ENCODE measurements at places on chromosomes 2 and 18.

- no peak for DNase-seq
Observed at GRCh38 chr2:200170221-200170620, 136.3 kb upstream of the SPATS2L start.

DNA sequence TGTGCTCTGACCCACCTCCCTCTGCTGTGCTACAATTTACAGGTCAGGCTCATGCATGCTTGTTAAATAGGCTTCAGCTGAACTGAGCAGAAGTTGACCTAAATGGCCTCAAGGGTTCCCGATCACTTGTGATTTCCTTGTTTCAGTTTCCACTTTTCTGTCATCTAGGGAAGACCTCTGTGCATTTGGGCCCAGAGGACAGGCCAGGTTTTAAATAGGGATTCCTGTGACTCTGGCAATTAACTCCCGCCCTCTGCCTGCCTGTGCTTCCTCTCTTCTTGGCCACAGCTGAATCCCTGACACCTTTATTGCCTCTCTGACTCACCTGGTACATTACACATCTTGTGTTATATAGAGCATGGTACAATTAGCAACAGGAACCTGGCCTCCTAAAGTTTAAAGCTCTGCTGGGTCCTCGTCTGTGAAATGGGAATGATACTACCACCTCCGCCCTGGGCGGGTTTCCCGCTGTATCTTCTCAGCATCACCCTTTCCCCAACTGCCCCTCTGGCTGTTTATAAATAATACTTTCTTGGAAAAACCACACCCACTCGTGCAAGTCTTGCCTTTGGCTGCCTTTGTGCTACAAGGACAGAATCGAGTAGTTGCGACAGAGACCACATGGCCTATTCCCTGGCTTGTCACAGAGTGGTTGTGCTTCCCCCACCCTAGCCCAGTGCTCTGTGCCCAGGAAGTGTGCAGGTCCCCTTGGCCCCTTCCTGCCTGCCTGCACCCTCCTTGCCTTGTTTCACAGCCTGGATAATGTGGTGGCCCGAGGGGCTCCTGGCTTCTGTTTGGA is 7.9 kb downstream of the CABLES1 start:
- no peak for DNase-seq

GRCh38 chr18:52312346-52312745 is 27.7 kb upstream of the DCC start:
- DNase-seq = no peak

GRCh38 chr2:219638217-219638947 is 11.0 kb downstream of the SLC4A3 start:
- DNase-seq = no peak

DNA sequence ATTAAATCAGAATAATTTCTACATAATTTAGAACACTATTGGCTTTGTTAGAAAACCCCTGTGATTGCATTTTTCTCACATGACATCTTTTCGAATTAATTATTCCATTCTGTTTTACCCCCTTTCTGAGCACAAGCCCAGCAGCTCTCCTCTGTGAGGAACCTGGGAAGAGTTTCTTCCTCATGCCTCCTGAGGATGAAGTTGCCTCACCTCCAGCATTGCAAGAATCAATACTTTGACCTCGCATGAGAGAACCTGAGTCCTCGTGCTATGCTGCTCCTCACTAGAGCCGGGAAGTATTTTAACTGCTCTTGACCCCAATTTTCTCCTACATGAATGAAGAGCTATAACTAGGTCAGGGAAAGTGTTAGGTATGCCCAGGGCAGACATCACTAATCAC is 77.1 kb upstream of the RAPH1 start:
- DNase-seq = no peak

DNA sequence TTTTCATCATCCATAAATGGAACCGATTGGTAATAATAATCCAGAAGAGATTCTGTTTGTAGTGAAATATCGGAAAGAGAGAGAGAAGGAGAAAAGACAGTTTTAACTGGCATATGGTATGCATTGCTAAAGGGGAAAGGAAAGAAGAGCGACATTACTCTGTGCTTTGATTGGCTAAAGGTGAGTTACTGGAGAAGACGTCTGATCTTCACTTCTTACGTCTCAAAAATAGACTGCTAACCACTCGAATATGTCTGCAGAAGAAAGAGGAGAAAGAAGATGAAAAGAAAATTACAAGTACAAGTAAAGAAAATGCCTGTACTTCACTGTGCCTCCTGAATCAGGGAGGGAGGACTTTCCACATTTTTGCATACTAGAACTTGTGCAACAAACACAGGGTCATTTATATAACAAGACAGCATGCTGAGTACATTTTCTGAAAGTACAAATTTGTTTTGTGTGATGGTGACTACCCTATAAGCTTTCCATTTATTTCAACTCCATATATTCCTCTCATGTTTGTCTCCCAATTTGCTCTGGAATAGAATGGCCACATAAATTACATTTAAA is 787.2 kb downstream of the RNF144A start:
- no peak for DNase-seq

DNA sequence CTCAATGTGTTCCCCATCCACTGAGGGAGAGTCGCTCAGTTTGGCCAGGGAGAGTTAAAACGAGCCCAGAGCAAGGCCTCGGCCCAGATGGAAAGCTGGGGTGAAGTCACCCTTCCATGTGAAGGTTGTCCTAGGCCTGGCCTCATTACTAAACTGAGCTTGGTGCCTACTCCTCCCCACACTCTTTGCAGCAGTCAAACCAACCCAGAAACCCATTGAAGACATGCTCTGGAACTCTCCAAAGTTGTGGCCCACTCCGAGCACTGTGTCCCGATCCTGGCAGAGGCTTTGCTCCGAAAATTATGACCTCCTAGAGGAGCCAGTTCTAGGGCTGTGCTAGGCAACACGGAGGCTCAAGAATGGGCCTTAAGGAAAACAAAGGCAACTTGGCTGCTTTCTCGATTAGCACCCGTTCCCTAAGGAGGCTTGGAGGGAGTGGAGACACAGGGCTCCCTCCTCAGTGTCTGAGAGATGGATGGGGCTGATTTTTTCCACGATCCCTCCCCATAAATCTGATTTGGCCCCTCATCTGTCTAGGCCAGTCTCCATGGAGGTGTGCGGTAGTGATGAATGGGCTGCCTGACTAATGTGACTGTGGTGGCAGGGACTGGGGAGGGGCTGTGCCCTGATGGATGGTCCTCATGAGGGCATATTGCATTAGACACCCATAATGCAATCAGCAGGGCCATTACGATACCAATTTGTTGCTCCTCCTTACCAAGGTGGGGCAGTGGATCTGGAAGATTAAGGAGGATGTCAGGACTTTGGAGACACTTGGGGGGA is 11.7 kb upstream of the CYP26B1 start:
- DNase-seq = no peak
